ENCODE measurements at places on chromosomes 1 and 21.

- DNase-seq, result no peak
These were observed 38.6 kb downstream of the CYYR1 start for GRCh38 chr21:26534517-26534916.

DNA sequence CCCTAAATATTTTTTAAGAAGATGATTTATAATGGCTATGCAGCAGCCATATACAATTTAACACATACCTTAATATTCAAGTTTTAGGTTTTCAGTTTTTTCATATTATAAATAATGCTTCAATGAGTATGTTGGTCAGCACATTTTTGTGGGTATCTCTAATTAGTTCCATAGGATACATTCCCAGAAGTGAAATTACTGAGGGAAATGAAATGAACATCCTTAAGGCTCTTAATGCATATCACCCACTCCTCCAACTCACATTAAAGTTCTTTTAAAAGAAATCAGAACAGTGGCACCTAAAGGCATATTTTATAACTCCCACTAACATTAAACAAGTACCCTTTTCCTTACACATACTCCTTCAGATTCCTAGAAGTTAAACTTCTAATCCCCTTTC lies 56.1 kb downstream of the EYA3 start:
- DNase-seq, result no peak

DNA sequence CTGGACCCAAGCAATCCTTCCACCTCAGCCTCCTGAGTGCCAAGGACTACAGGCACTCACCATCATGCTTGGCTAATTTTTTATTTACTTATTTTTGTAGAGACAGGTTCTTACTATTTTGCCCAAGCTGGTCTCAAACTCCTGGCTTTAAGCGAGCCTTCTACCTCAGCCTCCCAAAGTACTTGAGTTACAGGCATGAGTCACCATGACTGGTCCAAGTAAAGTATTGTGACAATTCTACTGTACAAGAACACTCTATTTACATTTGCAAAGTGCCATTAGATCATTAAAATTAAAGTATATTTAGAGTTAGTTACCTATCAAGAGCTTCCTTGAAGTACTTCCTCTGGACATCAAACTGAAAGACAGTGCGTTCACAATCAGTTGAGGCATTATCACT lies 44.8 kb downstream of the NRDC start:
- DNase-seq, result no peak

DNA sequence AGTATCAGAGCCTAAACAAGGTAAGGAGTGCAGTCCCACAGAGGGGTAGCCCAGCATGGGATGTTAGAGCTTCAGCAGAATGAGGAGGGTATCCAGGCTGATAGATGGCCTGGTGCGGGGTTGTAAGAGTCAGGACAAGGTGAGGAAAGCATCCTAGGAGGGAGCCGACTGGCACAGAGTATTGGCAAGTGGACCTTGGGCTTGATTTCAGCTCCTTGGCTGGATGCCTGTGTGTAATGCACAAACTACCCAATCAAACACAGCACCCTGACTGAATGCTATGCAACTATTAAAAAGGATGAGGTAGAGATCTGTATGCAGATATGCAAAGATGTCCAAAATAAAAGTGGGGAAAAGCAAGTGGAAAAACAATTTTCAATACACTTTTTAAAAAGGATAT lies 18.0 kb downstream of the DENND2C start:
- DNase-seq, result no peak

- no peak for DNase-seq
These were observed 27.3 kb downstream of the LHX9 start for GRCh38 chr1:197944485-197944884.

DNA sequence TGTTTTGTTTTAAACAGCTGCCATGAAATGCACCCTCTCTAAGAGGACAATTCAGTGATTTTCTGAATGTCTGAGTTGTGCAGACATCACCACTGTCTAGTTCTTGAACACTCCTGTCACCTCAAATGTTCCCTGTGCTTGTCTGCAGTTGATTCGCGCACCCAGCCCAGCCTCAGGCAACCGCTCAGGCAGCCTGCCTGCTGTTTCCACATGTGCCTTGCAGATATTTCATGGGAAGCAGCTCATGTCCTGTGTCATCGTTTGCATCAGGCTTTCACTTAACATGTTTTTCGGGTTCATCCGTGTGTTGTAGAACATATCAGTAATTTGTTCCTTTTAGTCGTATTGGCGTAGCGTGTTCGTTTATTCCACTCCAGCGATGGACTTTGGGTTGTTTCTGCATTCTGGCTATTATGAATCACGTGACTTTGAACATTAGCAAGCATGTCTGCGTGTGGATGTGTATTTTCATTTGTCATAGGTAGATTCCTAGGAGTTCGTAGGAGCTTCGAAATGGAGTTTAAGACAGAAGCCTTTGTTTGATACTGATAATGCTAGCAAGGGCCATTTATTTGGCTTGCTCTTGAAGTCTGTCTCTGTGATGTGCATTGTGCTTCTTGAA lies 12.1 kb downstream of the ADARB1 start:
- DNase-seq, result no peak

DNA sequence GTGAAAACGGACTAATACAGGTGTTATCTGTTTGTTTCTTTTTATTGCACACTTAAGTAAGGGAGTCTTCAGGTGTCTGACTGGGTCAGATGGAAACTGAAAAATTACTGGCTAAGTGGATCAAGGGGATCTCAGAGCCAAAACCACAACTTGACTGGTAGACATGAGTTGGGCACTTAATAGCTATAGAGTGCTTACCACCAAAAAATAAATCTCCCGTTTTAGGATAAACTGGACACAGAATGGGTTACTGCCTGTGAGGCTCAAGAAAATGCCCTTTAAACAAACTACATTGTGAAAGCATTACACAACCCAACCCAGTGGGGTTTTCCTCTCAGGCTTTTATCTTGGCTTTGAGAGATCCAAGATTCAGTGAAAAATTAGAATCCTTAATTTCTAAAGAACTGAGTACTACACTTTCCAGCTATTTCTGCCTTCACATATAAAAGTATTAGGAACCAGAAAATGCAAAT lies 134.0 kb upstream of the LYPLAL1 start:
- no peak for DNase-seq

DNA sequence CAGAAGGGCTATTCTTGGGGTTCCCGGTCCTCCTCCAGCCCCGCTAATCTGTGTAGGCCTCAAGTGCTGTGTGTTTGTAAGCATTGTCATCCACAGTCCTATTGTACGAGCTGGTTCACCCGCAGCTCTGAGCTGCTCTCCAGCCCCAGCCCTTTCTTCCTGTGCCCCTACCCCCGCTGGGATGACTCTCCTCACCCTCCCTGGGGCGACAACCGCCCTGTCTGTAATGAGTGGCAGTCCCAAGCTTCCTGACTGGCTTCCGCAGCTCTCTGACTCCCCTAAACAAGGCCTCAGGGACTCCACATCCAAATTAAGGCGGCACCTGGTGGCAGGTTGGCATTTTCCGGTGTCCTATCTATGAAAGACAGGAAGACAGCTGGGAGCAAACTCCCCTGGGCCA lies 45.8 kb downstream of the TFF3 start:
- no peak for DNase-seq

- DNase-seq, result no peak
These were observed 104.9 kb upstream of the EDEM3 start for GRCh38 chr1:184859381-184860105.

DNA sequence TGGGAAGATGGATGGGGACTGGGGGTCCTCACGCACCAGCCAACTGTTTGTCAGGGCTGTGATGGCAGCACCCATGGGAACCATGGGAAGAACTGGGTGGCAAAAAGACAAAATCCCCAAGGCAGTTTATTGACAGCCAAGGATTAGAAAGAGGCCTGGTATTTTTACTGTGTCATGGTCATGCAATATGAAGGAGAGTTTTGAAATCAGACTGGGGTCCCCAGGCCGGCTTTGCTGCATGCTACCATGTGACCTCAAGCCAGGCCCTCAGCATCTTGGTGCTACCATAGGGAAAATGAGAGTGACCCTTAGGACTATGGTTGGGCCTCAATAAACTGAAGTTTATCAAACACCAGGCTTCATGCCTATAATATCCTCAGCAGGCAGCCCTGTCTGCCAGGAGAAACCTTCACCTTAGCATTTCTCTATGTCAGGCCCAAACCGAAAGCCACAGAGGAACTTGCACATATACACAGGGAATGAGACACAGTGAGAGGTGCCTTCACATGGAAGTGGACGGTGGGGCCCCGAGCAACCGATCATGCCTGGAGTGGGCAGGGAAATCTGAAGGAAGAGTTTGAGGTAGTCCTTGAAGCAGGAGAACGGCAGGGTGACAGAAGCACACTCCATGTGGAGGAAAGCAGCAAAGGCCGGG lies 203.2 kb downstream of the HIVEP3 start:
- no peak for DNase-seq

DNA sequence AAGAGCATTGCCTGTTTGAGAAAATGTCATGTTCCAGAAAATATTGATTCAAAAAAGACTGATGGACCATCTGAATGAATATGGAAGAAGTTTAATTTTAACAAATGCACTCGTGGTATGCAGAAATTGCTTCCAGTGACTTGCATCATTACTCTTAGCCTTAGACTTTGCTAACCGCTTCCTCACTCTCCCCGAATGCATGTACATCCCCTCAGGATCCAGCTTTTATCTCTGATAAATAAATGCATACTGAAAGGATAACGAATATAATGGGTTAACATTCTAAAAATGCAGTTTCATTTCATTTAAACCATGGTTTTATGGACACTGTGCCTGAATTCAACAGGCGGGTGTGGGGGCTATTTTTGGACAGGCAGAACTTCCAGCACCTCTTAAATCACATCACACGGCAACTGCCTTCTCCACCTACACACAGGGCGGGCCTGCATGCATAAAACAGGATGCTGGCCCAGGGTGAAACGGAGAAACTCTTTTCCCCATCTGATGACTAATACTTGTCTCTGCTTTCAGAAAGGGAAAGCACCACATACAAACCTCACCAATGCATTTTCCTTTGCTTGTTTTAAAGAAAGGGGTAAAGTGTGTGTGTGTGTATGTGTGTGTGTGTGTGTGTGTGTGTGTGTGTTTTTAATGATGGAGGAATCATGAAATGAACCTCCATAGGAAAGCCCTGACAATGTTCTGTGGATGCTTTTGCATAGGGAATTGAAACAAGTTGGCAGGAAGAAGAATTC lies 48.7 kb downstream of the SPAG17 start:
- no peak for DNase-seq

- DNase-seq, result no peak
These were observed 61.1 kb upstream of the DMRTB1 start for GRCh38 chr1:53398091-53398490.

DNA sequence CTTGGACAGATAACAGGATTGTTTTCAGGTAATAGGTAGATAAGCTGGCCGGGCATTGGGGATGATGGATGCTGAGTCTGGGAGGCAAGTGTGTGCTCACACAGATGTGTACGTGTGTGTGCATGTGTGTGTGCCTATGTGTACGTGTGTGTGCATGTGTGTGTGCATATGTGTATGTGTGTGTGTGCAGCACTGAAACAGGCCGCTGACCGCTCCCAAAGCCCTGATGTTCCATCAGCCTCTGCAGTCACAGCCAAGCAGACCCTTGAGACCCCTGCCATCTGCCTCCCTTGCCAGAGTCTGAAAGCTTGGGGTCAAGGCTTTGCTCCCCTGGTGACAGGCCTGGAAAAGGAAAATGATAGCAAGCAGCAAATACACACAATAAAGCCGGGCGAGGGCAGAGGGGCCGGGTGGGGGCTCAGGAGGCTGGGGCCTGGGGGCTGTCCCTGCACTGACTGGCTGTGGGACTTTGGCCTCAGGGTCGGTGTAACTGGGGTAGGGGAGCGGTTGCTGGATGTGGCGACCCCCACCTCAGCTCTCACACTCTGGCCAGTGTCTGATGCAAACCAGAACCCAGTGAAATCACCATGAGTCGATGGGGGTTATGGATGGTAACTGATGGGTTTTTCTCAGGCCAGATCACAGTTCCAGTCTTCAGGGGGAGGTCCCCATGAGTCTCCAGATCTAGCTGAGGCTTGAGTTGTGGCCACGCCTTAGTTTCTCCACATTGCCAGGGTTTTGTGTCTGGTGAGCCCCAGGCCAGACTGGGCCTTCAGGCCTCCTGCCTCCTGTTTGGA lies 9.2 kb upstream of the TNFRSF8 start:
- DNase-seq, result no peak

DNA sequence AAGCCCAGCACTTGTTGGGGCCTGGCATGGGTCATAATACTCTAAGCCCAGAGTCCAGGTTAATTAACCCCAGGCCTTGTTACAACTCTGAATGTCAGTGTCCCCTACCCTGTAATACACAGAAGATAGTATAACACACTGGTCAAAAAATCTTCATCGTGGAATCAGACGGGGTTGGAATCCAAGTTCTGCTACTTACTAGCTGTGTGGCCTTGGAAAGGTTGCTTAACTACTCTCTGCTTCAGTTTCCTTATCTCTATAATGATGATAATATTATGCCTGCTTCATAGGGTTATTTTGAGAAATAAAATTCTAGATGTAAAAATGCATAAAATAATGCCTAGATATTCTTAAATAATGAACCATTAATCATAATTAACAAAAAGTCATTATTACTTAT lies 77.8 kb upstream of the CTTNBP2NL start:
- DNase-seq, result no peak

- DNase-seq, result no peak
These were observed 67.3 kb upstream of the MAP10 start for GRCh38 chr1:232737917-232738316.

- DNase-seq, result no peak
These were observed 7.0 kb downstream of the KRTAP15-1 start for GRCh38 chr21:30447056-30447455.
